ENCODE measurements at places on chromosomes 2 and 18. TPM values are rescaled to one million over a fixed set of nuclear protein-coding genes. Genes with fewer than 3 reads are reported as not detected.

EGR4 gene
- 0.28 TPM for total RNA-seq

CKAP2L gene
- total RNA-seq, result 15.9 TPM

CTAGE1 gene
- total RNA-seq, result not detected

SNORC gene
- 9.6 TPM for total RNA-seq

IL1RN gene
- total RNA-seq, result 0.13 TPM

PAIP2B gene
- total RNA-seq, result 0.26 TPM

CYRIA gene
- total RNA-seq, result 0.31 TPM

PIEZO2 gene
- total RNA-seq, result 0.47 TPM

MAPK4 gene
- total RNA-seq, result 0.20 TPM

CLASP1 gene
- 17.8 TPM for total RNA-seq

RGPD8 gene
- total RNA-seq, result 1.6 TPM

SMIM21 gene
- total RNA-seq, result not detected

TLX2 gene
- 0.48 TPM for total RNA-seq

RAPGEF4 gene
- 0.29 TPM for total RNA-seq

EVX2 gene
- total RNA-seq, result not detected

NEU4 gene
- 0.21 TPM for total RNA-seq

KCNK3 gene
- total RNA-seq, result 0.76 TPM

TUBB8B gene
- not detected for total RNA-seq

SRD5A2 gene
- total RNA-seq, result 0.03 TPM

EFHD1 gene
- total RNA-seq, result 5.0 TPM

FBXO15 gene
- total RNA-seq, result 0.75 TPM

FIGN gene
- total RNA-seq, result 2.0 TPM

TNP1 gene
- not detected for total RNA-seq

EDAR gene
- total RNA-seq, result not detected

TMEM150A gene
- 15.1 TPM for total RNA-seq

NDUFAF7 gene
- total RNA-seq, result 18.9 TPM

RTP5 gene
- total RNA-seq, result not detected

FKBP1B gene
- 10.6 TPM for total RNA-seq

UGT1A5 gene
- total RNA-seq, result not detected

STPG4 gene
- total RNA-seq, result not detected

RIT2 gene
- total RNA-seq, result not detected
